Natural killer cell treated with Interleukin-12 subunit alpha and Interleukin-12 subunit beta and Interleukin-15 and Interleukin-18, amount 100 ng/mL, for 72 hours (primary cell): ENCODE measurements at places on chromosomes 1 and 21. TPM values are rescaled to one million over a fixed set of nuclear protein-coding genes. Genes with fewer than 3 reads are reported as not detected.

DNA sequence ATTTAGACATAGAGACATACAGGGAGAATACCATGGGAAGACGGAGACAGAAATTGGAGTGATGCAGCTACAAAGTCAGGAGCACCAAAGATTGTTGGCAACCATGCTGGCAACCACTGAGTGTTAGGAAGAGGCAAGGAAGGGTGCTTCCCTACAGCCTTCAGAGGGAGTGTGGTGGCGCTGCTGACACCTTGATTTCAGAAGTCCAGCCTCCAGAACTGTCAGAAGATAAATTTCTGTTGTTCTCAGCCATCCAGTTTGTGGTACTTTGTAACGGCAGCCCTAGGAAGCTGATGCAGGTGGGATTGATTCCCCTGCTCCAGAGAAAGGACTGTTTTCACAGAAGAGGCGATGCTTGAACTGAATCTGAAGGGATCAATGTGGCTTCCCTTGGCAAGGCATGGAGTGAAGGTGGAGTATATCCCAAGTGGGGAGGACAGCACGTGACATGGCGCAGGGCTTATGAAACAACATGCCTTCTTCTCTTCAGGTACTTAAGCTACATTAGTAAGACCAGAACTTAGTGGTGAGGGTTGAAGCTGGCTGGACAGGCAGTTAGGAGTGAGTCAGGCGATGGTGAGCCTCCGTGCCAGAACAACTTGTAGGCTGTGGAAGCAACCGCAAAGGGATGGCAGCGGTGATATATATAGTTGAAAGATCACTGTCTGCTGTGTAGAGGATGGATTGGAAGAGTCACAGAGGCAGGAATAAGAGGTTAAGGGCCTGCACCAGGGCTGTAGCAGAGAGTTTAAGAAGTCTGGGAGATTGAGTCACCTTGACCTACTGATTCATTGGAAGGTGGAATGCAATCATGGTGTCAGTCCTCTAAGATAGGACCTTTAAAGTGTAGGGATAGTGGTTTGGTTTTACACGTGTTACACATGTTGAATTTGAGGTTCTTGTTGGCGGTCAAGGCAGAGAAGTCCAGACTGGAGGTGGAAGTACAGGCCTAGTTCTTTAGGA, 2.1 kb downstream of the LEPR start:
- H3K27ac ChIP-seq, result no peak overlapping the region
- no peak for DNase-seq
- H3K4me1 ChIP-seq, result peaks cover 20% of the 10 kb centered on the region
- no peaks in the 10 kb centered on the region for H3K27me3 ChIP-seq

- no peaks in the 10 kb centered on the region for H3K27me3 ChIP-seq
- H3K27ac ChIP-seq, result no peak overlapping the region
- no peak for DNase-seq
- no peak overlapping the region for H3K4me3 ChIP-seq
- no peaks in the 10 kb centered on the region for H3K36me3 ChIP-seq
Observed at GRCh38 chr1:56137521-56138505, 441.6 kb downstream of the PLPP3 start.

GRCh38 chr1:217275655-217276398, 355.1 kb downstream of the GPATCH2 start:
- H3K4me3 ChIP-seq, result no peak overlapping the region
- H3K27me3 ChIP-seq, result no peaks in the 10 kb centered on the region
- DNase-seq, result no peak
- H3K36me3 ChIP-seq, result no peaks in the 10 kb centered on the region

- H3K36me3 ChIP-seq, result no peaks in the 10 kb centered on the region
- no peak overlapping the region for H3K27ac ChIP-seq
- no peak for DNase-seq
- H3K27me3 ChIP-seq, result no peaks in the 10 kb centered on the region
- H3K4me3 ChIP-seq, result no peak overlapping the region
- H3K4me1 ChIP-seq, result peaks cover 3% of the 10 kb centered on the region
Observed at GRCh38 chr1:117013309-117013858, 11.8 kb downstream of the CD101 start.

GRCh38 chr1:162697140-162697895, 65.1 kb downstream of the DDR2 start:
- DNase-seq, result no peak
- no peak overlapping the region for H3K4me3 ChIP-seq
- no peak overlapping the region for H3K27ac ChIP-seq
- H3K4me1 ChIP-seq, result no peaks in the 10 kb centered on the region
- no peaks in the 10 kb centered on the region for H3K36me3 ChIP-seq

SLC22A15 gene
- total RNA-seq, result 5.0 TPM
